Epithelial cell of umbilical artery (primary cell): ENCODE measurements at places on chromosomes 6 and 20. TPM values are rescaled to one million over a fixed set of nuclear protein-coding genes. Genes with fewer than 3 reads are reported as not detected.

Gene AIF1
- total RNA-seq = not detected in 2 replicates

Gene CENPQ
- 6.4 and 6.5 TPM in 2 replicates for total RNA-seq

Gene NKX2-2
- not detected in 2 replicates for total RNA-seq

Gene PRSS35
- under 0.01 TPM in 1 of 2 replicates, not detected in the other for total RNA-seq

Gene SMPDL3A
- 4.2 and 5.0 TPM in 2 replicates for total RNA-seq

Gene CDH26
- 0.32 TPM in 1 of 2 replicates, not detected in the other for total RNA-seq

Gene PCED1A
- total RNA-seq = 18.5 and 19.6 TPM in 2 replicates

Gene NT5DC1
- total RNA-seq = 2.9 and 6.7 TPM in 2 replicates

Gene ZNF831
- not detected in 2 replicates for total RNA-seq

Gene NRN1
- 20.1 and 20.8 TPM in 2 replicates for total RNA-seq

Gene TBCC
- total RNA-seq = 42.1 and 45.8 TPM in 2 replicates

Gene TUBB1
- not detected in 2 replicates for total RNA-seq

Gene PRICKLE4
- 0.97 and 1.5 TPM in 2 replicates for total RNA-seq

Gene EPPIN
- total RNA-seq = not detected in 2 replicates
